Globus pallidus (tissue), 1 donor: ENCODE measurements at places on chromosomes 6 and 20.

DNA sequence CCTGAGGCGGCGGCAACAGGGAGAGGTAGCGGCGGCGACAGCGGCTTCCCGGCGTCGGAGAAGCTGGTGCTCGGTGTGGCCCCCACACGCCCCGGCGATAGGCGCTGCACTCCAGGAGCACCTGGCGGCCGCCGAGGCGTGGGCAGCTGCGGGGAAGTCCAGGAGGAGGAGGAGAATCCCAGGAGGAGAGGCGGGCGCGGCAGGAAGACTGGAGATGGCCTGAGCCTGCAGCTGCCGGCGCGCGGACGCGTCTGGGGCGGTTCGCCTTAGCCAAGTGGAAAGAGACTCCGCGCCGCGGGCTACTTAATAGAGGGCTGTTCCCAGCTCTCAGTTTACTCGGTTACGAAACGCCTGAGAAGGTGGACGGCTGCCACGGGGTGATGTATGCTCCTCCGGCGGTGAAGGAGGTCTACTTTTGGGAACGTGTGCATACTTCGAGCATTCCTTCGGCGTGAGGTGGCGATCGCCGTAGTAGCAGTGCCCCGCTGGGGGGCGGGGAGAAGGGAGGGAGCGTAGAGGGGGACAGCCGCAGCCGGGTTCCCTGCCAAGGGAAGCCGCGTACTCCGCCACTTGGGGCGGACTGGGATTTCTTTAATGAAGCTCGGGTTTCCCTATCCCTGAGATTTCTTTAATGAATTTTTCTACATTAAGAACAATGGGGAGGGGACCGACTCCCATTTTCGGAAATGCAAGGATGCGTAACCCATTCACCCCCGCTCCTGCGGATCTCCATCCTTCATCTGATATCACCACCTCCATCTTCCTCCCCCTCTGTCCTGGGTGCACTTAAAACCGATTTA, at the start of gene COL12A1:
TSS of gene COL12A1 (minus strand) at position 278 of the 800 bp plus-strand sequence. CDS start 3,261 bp downstream, outside the sequence.
- DNase-seq = no peak

DNA sequence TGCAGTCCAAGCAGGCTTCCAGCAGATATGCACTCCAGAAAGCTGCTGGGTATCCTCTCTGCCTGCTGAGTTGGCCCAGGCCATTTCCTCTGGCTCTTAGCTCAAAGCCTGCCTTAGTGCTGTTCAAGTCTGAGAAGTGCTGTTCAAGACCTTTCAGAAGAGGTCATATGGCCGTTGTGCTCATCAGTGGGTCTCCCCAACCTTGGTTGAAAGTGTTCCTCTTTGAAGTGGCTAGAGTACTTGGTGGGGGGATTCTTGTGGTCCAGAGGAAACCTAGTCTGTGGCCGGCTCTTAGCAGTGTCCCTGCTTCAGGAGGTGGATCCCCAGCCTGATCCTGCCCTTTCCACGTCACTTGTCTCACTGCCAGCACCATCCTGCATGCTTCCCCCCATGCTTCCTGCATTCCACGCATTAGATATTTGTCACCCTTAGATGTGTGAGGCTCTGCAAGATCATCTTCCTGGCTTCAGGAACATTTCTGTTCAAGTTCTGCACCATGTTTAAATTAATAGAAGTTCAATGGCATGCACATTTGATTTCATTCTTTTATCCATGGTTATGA, 105.0 kb downstream of the FIG4 start:
- no peak for DNase-seq

DNA sequence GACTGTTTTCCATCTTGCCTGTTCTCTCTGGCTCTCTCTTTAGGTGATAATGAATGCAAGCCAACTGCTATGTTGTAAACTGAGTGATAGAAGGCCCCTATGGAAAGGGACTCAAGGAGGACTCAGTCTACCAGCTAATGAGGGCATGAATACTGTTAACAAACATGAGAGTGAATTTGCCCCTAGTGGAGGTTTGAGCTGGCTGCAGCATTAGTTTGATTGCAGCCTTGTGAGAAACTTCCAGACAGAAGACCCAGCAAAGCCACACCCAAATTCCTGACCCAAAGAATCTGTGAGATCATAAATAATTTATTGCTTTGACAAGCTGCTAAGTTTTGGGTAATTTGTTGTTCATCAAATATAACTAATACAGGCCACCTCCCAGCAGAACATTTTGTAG, 50.0 kb upstream of the PLCB1 start:
- no peak for DNase-seq

- peak; percentile 98 for DNase-seq
Observed at GRCh38 chr6:41712651-41713103, 22.7 kb downstream of the TFEB start.

DNA sequence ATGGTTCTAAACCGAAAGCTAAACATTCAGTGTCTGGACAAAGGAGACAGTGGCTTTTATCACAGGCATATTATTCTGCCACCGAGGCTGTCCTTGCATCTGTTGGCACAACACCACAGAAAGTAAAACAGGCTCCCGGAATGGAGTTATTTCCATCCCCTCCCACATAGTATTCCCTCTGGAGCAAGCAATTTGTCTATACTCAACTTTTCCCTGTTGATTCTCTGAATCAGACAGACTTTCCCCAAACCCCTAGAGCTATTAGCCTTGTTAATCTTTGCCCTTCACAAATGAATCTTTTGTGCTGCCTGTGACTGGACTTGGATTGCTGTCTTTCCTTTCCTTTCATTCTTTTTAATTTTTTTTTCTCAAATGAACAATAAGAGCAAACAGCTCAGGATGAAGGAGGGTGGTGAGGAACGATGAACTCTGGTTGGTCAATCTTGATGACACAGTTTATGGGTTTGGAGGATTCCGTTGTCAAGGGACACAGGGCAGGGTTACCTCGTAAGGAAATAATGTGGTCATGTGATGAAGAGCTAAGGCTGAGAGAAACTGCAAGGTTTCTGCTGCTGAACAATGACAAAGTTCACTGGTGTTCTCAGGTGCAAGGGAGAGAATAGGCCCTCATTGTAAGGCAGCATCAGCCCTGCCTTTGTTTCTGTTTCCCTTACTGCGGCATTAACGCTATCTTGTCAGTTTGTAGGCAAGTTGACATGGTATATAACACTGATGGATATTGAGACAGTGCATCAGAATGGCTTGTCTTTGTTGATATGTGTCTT, 275.0 kb upstream of the BMP2 start:
- DNase-seq = peak; percentile 48

DNA sequence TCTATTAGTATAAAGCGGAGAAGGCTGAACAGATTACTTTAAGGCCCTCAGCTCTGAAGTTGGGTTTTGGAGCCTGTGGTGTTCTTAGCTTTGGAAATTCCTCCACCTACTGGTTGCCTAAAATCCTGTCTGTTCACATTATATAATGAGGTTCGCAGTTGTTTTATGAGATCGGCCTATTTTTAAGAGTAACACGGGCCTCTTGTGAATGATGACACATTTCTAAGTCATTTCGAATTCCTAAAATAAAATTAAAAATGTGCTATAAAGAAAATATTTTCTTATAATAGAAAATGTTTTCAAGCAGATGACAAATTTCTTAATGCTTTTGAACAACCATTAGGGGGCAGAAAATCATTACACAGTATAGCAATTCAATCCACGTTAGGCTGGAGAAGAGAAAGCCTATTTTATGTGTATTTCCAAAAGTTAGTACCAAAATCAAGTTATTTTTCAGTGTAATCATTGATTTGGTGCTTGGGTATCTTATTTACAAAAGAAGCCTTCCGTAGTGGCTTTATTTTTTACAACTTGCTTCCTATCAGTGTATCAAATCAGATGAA, 15.8 kb upstream of the FAM8A1 start:
- peak; percentile 84 for DNase-seq

DNA sequence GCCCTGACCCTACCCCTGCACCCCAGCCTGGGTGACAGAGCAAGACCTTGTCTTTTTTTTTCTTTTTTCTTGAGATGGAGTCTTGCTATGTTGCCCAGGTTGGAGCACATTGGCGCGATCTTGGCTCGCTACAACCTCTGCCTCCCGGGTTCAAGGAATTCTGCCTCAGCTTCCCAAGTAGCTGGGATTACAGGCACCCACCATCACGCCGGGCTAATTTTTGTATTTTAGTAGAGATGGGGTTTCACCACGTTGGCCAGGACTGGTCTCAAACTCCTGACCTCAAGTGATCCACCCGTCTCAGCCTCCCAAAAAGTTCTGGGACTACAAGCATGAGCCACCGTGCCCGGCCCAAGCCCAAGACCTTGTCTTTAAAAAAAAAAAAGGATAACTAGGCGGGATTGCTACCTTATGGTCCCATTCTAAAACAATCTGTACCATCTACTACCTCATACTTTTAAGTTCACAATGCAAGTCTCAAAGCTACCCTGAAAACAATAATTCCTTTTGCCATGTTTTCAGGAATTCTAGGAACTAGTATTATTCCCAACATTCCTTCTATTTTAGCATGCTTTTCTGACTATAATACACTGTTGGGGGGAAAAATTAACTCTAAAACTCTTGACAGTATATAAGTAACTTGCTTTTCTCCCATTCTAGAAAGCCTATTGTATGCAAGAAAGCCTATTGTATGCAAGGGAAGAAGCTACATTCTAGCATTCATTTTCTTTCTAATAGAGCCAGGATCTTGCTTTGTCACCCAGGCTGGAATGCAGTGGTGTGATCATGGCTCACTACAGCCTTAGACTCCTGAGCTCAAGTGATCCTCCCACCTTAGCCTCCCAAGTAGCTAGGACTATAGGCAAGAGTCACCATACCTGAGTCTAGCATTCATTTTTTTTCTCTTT, 6.6 kb downstream of the TUBB start:
- no peak for DNase-seq

DNA sequence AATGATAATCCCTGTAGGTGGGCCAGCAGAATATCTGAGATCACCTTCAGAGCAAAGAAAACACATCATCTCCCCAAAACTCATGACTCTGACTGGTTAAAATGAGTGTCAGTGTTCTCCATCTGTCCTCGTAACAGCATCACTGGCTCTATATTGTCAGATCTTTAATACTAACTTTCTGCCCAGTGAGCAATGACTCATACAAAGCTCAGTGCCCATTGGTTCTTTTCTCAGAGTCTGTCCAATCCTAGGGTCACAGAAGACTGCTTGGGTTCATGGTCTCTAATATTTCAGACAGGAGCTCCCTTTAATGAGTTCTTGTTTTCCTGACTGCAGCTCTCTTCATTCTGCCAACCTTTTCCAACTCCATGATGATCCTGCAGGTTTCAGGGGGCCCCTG, 36.4 kb downstream of the HLA-DPB1 start:
- DNase-seq = peak; percentile 49

DNA sequence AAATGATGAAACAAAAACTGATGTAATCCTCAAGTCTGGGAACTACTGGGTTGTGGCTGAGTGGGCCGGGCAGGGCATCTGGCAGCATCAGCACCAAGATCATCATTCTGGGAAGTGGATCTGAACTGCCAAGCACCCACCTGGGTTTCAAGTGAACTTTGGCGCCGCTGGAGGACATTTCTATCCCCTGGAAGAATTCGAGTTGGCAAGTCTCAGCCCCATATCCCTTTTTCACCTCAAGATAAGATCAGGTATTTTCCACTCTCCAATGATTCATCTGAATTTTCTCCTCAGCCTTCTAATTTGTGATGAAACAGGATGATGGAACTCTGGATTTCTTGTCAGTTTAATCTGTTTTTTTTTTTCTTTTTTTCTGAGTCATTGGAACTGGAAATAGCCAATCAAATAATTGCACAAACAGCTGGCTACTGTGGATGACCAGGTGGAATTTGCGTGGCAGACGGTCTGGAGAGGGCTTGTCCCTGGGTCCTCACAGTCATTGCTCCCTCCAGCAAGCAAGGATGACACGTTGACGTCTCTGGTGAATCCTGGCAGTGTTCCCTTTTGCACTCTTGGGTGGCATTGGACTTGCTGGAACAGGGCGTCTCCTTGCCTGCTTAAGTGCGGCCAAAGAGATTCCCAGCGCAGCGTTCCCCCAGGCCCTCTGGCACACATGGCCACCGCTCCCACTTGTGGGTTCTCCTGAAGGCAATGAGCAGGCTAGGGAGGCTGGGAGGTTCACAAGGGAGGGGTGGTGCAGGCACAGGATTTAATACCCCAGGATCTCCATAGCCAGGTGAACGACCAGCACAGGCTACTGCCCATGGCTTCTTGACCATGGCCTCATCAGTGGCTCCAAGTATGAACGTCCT, 80.4 kb downstream of the DHX35 start:
- no peak for DNase-seq

DNA sequence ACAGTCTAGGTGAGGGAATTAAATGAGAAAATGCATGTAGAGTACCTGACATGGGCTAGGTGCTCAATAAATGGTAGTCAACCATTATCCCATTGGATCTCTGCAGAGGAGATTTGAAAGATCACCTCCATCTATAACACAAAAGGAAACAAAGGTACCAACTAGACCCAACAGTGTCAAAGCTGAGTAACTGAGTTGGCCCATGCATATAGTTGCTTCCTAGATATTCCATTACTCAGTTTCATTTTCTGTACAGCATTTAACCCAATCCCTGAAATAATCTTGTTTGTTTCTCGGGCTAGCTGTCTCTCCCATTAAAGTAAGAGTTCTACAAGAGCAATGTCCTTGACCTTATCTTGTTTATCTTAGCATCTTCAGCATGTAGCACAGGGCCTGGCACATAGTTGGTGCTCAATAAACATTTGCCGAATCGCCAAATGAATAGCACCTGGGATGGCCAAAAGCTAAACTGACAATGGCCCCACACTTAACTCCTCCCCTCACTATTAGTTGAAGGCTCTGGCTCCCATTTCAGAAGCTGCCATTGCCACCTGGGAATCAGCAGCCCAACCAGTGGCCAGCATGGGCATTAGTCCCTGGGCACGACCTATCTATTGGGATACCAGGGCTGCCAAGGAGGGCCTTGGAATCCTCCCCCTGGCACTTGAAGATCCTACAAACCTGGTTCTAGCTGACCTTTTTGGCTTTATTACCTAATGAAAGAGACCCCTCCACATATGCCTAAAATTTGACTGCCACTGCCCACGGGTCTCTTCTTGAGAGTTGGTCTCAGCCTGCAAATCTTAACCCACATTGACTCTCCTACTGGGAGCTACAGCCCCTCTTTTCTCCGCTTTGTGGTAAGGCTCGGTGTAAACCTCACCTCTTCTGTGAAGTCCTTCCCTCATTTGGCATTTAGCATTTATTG, 22.6 kb downstream of the BCL2L1 start:
- DNase-seq = no peak

- DNase-seq = no peak
Observed at GRCh38 chr6:27426045-27426620, 37.6 kb downstream of the ZNF391 start.

- no peak for DNase-seq
Observed at GRCh38 chr20:50642288-50642803, 49.0 kb downstream of the RIPOR3 start.

- no peak for DNase-seq
Observed at GRCh38 chr6:81105998-81106397, 646.5 kb downstream of the TENT5A start.

DNA sequence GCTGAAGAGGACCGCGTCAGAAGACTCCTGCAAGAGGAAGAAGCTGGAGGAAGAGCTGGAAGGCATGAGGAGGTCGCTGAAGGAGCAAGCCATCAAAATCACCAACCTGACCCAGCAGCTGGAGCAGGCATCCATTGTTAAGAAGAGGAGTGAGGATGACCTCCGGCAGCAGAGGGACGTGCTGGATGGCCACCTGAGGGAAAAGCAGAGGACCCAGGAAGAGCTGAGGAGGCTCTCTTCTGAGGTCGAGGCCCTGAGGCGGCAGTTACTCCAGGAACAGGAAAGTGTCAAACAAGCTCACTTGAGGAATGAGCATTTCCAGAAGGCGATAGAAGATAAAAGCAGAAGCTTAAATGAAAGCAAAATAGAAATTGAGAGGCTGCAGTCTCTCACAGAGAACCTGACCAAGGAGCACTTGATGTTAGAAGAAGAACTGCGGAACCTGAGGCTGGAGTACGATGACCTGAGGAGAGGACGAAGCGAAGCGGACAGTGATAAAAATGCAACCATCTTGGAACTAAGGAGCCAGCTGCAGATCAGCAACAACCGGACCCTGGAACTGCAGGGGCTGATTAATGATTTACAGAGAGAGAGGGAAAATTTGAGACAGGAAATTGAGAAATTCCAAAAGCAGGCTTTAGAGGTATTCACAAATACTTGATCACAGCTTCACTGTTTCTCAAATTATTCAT, 8.9 kb upstream of the SNRNP48 start:
- DNase-seq = no peak
